ENCODE measurements at places on chromosomes 2 and 18.

DNA sequence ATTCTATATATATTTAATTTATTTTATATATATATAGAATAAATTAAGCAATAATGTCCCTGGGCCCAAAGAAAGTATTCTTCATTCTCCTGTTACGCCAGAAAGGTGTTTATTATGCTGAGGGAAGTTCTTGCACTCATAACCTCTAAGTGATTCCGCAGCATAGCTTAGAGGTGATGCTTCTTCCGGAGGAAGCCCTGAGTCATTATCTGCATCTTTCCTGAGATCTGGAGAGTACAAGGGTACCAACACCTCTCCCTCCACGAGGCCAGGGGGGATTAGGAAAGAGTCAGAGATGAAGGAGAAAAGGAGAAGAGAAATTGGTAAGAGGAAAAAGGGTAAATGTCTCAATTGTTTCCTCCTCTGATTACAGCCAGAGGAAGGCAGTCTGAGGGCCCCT is 43.1 kb upstream of the RTN4 start:
- DNase-seq, result no peak

DNA sequence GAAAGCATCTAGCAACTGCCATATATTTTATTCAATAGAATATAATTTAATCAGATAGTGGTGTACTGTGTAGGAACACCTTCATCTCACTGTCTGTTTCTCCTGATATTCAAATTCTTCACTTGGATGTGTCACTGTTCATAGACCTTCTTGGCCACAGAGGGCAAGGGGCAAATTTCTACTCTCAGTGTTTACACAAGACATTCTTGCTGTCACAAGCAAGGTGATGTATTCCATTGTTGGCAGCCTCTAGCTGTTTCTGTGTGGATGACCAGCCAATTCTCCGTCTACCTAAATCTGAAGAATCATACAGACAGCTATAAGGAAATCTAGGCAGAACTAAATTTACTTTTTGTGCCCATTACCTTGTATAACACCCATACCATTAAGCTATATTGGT is 948.3 kb downstream of the CNTNAP5 start:
- DNase-seq, result no peak

- DNase-seq, result no peak
These were observed 638.0 kb upstream of the ZEB2 start for GRCh38 chr2:145157741-145158591.

DNA sequence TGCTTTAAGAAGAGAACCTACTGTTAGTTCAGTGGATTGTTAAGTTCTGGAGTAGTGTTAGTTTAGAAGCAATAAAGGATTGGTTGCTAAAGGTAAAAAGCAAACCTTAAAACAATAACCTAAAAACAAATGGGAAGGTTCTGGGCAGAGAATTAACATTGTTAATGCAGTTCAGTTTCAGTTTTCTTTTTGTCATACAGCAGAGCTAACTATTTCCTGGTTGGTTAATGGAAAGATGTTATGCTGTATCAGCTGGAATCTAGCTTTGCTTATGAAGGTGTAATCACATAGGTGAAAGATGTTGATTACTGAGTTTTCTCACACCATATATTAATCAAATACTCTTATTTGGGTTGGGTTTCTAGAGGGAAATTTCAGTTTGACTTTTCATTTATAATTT is 23.8 kb downstream of the SMAD4 start:
- no peak for DNase-seq

DNA sequence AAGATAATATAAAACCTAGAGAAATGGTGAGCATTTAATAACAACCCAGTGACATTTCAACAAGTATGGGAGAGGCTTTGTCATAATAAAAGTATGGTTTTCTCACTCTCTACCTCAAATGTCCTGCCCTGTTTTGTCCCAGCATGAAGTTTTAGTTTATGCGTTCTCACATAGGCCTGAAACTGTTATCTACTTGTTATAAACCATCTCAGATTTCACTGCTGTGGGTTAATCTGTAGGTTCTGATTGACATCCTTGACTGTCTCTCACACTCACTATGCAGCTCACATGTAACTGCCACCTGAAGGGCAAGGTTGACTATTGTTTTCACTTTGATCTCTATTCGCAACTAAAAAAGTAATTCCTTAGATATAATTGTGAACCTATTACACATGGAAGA is 44.9 kb downstream of the ZEB2 start:
- no peak for DNase-seq

DNA sequence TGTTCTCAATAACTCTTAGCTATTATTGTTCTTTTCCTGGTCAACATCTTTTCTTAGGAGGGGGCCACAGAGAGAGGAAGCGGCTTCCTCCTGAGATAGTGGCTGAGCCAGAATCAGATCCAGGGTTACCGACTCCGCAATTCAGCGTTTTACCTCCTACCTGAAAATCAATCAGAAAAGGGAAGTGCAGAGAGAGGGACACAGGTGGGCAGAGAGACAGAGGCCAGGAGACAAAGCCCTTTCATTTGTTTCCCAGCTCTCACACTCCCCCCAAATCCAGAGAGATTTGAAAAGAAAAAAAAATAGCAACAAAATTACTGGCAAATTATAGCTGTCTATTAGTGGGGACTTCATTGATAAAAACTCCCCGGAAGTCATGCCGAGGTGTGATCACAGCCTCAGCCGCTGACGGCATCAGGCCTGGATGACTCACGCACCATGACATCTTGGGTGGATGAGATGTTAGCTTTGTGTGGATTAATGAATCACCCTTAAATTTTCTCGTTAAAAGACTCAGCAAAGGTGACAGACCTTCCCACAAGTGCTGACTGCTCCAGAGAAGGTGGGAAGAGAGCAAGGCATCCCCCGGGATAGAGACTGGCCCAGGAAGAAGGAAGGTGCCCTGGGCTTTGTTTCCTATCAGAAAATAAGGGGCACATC is 120.7 kb downstream of the LOXHD1 start:
- DNase-seq, result no peak

DNA sequence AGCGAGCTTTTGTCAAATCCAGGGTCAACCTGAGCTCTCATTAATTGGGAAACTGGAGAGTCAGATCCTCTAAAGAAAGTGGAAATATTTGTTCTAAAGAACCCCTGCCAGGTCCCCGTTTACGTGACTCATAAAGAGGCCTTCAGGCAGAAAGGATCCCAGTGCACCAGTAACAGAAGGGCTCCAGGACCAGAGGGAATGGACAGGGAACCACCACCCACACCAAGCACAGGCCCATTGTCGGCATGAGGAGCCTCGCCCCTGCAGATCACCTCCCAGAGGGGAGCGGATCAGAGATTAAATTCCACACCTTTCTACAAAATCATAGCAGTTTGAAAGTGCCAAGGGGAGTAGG is 16.4 kb upstream of the C1QL2 start:
- no peak for DNase-seq

DNA sequence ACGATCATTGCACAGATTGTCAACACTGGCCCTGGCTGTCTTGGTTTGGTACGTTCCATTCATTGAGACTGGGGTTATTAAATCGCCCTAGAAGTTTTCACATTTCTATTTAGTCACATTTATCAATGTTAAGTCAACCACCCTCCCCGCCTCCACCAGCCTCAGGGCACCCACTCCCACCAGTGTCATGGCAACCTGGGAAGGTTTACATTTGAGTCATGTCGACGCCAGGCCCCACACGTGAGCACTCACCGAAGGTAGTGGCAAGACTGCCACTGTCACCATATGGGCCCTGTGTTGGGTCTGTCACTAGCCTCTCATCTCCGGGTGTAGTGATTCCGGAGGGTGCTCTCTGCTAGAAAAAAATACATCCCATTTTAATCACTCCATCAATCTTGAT is 194.2 kb downstream of the TWIST2 start:
- no peak for DNase-seq

GRCh38 chr18:28175150-28175929 is 1.6 kb downstream of the CDH2 start:
- no peak for DNase-seq

- DNase-seq, result no peak
These were observed 158.5 kb downstream of the INSIG2 start for GRCh38 chr2:118246726-118247125.

DNA sequence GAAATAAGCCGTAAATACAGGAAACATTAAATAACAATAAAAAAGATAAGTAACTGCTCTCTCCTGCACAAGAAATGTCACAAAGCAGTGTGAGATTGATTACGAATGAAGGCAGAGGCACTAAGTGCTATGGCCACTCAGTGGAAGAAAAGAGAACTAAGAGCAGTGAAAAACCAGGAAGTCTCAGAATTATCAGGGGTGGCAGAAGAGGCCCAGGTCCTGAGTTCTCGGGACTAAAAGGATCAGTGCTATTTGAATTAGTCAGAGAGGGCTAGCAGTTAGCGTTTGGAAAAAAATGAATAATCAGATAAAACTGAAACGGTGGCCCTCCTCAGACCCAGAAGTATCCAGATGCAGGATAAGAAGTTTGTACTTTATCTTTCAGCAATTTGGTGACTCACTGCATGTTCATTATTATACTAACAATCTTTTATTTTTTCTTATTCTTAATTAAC is 367.1 kb downstream of the ZEB2 start:
- no peak for DNase-seq

GRCh38 chr2:9629222-9630116 is 1.3 kb downstream of the YWHAQ start:
- no peak for DNase-seq

- DNase-seq, result no peak
These were observed 140.9 kb downstream of the TWIST2 start for GRCh38 chr2:238988752-238989151.

GRCh38 chr2:96484091-96484490 is 21.1 kb downstream of the NEURL3 start:
- DNase-seq, result no peak

All from CD4-positive, alpha-beta T cell treated with Interleukin-15 for 1 hour (primary cell).